Muscle of back (tissue), 13 donors: ENCODE measurements at places on chromosomes 2 and 18. TPM values are rescaled to one million over a fixed set of nuclear protein-coding genes. Genes with fewer than 3 reads are reported as not detected.

Gene TGFA
- polyA plus RNA-seq = 1.3 TPM

Gene ALKAL2
- polyA plus RNA-seq = 2.4 TPM

Gene IL1B
- polyA plus RNA-seq = 4.9 TPM

Gene LTBP1
- polyA plus RNA-seq = 69.3 TPM

Gene MAB21L4
- not detected for polyA plus RNA-seq

Gene TTR
- not detected for polyA plus RNA-seq

Gene MREG
- polyA plus RNA-seq = 3.5 TPM

Gene CRYGD
- polyA plus RNA-seq = not detected

Gene ANTXR1
- polyA plus RNA-seq = 165 TPM

Gene RAX
- not detected for polyA plus RNA-seq

Gene ITPRIPL1
- polyA plus RNA-seq = 3.3 TPM

Gene TCF7L1
- 33.2 TPM for polyA plus RNA-seq

DNA sequence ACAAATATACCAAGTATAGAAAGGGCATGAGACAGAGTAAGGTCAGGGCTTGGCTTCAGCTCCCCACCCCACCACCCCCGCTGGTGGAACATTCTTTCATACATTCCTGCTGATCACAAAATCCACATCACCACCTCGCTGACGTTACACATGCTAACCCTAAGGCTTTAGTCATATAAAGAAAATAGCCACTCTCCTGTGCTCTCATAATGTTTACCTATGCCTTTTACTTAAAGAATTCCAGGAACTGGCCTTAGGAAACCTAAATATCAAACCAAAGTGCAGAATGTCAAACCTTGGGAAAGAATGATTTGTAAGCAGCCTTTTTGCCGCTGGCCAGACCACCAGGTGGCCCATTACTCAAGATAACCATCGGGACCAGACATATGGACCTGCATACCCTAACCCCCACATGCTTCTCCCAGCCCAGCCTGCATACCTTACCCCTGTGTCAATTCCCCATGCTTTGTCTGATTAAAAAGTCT, 136.3 kb upstream of the SLC39A10 start:
- no peak for DNase-seq

DNA sequence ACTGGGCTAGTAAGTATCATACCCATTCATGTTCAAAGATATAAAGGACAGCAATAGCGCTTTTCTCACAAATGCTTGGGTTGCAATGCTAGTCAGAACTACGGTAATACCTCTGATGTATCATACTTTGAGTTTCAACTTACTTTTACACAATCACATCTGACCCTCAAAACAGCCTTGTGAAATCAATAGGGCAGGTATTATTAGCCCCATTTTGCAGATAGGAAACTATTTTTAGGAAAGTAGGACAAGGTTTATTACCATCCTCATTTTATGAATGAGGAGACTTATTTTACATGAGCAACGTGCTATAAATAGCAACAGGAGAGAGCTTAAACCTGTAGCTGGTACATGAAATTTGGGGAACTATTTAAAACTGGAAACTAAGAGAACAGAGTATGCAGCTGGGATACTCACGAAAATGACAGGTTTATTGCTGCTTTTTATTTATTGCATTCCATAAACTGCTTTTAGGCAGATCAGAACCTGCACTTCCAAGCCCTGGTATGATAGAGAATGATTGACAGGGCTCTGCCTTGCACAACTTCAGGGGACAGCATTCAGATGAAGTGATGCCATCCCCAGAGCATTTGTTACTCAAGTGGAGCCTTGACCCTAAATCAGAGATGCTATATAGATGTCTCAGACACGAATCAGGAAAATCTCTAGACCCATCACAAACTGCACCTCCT, 42.4 kb upstream of the PPM1B start:
- DNase-seq = no peak

GRCh38 chr2:67669168-67669567, 272.0 kb downstream of the ETAA1 start:
- no peak for DNase-seq

- DNase-seq = no peak
These were observed 323.9 kb upstream of the NRP2 start for GRCh38 chr2:205358351-205358815.

DNA sequence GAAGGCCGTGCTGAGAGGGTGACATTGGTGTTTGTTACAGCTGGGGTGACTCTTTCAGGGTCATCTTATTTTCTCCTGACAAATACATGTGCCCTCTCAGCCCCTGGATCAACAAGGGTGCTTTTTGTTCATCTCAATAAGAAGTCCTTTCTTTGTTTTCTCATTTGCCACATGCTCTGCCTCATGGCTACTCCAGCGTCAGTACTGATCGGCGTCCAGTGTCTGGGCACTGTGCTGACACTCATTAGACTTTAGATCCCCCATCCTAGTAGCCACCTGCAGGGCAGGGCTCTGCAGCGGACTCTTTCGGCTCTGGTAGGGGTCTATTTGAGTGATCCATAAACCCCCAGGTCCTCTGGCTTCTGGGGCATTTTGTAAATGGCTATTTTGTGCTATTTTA, 38.4 kb downstream of the NPPC start:
- DNase-seq = no peak

- DNase-seq = peak; percentile 41
These were observed 169.1 kb downstream of the ATAD2B start for GRCh38 chr2:23757686-23758433.

DNA sequence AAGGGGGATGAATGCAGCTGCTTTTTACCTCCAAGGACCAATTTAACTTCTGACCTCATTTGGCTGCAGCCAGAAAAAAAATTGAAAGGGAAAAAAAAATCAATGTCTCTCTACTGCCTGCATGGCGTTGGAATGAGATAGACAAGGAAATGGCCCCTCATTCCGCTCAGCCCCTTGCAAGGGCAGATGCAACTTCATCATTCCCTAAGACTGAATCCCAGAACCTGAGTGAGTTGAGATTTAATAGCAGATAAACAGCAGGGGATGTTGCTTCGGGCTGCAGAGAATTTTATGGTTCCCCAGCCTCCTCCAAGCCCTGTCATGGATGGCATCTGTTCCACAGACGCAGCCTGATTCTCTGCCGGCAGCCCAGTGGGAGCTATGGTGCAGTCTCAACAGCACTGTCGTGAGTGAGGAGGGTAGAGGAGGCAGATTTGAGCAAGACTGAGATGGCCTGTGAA, 49.0 kb downstream of the CAPN13 start:
- DNase-seq = peak; percentile 48

DNA sequence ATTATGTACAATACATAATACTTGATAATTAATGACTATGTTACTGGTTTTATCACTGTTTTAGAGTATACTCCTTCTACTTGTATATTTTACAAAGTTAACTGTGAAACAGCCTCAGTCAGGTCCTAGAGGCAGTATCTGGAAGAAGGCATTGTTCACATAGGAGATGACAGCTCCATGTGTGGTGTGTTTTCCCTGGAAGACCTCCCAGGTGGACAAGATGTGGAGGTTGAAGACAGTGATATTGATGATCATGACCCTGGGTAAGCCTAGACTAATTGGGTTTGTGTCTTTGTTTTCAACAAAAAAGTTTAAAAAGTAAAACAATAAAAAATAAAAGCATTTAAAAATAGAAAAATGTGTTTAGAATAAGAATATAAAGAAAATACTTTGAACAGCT, 96.4 kb downstream of the TRIB2 start:
- no peak for DNase-seq

- no peak for DNase-seq
These were observed at the start of gene STAT4 for GRCh38 chr2:191150600-191151330. Gene STAT4 (minus strand): TSS chr2:191150994. CDS start chr2:191148203, 2,791 bp downstream.

GRCh38 chr2:240235811-240236210, 95.4 kb upstream of the OTOS start:
- DNase-seq = no peak

DNA sequence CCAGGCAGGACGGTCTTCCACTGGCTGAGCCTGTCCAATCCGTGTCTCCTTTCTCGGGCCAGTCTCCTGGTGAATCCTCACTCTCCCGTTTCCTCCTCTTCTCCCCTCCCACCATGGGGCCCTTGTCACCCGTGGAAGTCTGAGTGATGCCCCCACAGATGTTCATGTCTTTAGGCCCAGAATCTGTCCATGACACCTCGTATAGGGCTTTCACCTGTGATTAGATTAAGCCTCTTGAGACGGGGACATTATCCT, 193.5 kb downstream of the ZFP36L2 start:
- DNase-seq = no peak

DNA sequence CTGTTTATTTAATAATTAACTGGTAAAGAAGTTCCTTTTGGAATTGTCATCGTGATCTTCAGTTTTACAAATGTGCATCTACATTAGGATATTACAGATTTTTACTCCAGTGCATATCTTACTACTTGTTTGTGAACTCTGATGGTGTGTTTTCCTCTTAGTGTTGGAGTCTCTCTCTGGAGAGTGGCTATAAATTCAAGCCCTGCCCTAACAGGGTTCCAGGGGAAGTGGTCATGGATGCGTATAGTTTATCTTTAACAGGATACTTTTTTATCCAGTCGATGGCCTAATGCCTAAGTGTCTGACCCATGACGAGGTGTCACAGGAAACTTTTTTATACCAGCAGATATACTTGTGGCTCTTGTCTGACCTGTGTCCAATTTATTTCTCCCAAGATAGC, 75.4 kb downstream of the CHN1 start:
- no peak for DNase-seq

- no peak for DNase-seq
These were observed 1.5 kb downstream of the POU3F3 start for GRCh38 chr2:104855221-104856085.

DNA sequence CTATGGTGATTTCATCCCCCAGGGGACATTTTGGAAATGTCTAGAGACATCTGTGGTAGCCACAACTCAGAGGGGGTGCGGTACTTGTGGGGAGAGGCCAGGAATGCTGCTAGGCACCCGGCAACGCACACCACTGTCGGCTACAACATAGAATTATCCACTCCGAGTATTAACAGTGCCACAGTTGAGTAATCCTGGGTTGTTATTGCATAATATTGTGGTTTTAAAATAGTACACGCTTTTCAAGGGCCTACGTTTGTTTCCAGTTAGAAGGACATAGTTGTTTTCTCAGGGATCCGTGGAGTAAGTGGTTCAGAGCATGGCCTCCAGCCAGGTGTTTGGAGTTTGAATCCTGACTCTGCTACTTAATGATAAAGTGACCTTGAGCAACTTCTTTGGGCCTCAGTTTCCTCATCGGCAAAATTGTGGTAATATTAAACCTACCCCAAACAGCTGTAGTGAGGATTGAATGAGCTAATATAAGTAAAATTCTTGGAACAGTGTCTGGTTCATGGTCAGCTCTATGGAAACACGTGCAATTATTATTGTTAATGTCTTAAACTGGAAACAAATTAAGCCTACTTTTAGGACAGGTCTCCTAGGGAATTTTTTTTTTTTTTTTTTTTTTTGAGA, 24.5 kb downstream of the CYP27A1 start:
- peak; percentile 73 for DNase-seq

DNA sequence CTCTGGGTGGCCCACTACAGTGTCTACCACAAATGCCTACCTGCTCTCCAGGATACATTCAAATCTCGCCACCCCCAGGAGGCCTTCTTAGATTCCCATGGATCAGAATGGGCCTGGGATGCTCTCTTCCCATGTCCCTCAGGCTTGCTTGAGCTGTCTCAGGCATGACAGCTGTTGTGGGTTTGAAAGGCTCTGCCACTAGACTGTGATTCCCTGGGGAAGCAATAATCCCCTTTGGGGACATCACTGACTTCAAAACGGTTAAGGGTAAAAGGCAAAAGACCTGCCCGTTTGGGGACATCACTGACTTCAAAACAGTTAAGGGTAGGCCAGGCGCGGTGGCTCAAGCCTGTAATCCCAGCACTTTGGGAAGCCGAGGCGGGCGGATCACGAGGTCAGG, 35.8 kb upstream of the ZNF516 start:
- no peak for DNase-seq

DNA sequence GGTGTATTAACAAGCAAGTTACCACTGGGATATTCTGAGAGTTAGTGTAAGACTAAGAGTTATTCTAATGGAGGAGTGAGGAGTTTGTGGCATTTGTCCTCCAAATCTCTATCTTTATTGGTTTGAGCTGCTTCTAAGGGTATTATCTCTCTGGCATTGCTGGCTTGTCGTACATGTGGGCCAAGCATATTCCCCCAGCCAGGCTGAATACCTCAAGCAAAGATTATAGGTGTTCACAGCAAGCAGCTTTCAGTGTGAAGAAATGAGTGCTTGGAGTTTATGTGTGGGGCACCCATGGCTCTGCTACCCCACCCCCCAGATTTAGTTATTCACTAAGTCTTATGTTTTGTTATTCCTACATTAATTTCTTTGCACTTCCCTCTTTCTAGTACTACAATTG, 193.6 kb upstream of the FANCL start:
- DNase-seq = no peak

DNA sequence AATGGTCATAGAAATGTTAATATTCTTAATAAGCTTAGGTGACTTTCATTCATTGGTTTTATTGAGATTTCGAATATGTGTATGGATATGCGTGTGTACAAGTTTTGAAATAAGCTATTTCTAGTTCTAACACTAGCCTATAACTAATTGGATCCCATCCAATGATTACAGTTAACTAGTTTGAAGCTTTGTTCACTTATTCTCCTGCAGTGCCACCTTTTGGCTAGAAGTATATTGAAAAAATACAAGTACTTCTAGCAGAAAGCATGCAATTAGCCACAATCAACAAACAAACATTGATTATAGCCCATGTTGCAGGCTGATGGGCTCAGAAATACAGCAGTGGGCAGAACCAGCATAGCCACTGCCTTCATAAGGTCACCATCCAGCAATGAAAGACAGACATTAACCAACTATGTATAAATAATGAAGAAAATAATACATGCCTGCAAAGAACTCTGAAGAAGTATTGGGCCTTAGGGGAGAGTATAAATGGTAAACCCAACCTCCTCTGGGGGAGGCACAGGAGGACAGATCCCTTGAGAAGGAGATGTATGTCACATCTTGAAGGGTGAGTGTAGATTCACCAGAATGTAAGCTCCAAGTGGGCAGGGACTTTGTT, 5.1 kb upstream of the PIEZO2 start:
- DNase-seq = no peak

DNA sequence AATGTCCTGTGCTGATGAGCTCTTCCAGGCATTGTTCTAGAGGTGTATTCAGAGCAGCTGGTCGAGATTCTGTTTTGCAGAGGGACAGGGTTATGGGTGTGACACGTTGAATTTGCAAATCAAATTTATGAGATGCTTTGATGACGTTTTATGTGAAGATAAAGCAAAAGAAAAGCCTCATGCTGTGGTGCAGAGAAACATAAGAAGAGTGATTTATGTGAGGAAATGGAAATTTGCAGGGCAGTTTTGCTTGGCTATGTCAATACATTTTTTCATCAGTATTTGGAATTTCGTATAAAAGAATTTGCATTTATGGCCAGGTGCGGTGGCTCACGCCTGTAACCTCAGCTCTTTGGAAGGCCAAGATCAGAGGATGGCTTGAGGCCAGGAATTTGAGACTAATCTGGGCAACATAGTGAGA, 36.4 kb downstream of the TSN start:
- DNase-seq = no peak
